ENCODE measurements at places on chromosomes 11 and 22.

- peak; percentile 76 for DNase-seq
Observed at GRCh38 chr22:46364341-46365165, 29.0 kb downstream of the TRMU start.

DNA sequence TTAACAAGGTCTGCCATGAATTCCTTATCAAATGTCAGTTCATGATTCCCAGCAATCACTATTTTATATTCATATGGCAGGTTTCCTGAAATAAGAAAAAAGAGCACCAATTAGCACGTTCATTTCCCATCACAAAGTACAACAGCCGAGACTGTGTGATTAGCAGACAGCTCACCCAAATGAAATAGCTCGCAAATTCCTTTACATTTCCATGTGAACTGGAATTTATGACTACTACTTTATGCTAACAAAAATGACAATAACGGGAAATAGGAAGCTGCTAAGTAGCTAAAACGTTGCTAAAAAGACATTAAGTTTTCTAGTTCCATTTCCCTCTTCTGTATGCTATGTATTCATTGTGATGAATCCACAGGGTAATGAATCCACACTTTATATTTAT is 90.7 kb downstream of the MPPED2 start:
- DNase-seq: no peak

GRCh38 chr11:102468616-102469195 is 16.1 kb upstream of the TMEM123 start:
- no peak for DNase-seq

- DNase-seq: no peak
Observed at GRCh38 chr11:76902121-76903014, 41.6 kb downstream of the ACER3 start.

- no peak for DNase-seq
Observed at GRCh38 chr22:37896939-37897338, 9.2 kb upstream of the MICALL1 start.

GRCh38 chr11:121802542-121802941 is 313.5 kb downstream of the BLID start:
- no peak for DNase-seq

DNA sequence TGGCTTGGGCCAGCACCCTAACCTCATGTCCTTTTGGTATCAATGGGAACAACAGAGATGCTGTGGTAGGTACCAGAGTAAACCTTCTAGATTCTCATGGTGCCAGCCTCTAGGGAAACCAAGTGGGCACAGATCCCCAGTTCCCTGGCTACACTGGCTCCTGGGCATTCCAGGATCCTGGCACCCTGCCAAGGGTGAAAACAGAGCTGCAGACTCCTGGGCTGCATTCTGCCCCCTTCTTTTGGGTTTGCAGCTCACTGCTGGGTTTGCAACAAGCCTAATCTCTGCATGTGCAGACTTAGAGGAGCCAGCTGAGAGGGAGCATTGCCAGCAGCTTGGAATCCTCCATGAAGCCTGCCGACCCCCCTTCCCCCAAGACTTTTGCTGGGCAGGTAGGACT is 30.6 kb downstream of the PRDM11 start:
- DNase-seq: peak; percentile 43

DNA sequence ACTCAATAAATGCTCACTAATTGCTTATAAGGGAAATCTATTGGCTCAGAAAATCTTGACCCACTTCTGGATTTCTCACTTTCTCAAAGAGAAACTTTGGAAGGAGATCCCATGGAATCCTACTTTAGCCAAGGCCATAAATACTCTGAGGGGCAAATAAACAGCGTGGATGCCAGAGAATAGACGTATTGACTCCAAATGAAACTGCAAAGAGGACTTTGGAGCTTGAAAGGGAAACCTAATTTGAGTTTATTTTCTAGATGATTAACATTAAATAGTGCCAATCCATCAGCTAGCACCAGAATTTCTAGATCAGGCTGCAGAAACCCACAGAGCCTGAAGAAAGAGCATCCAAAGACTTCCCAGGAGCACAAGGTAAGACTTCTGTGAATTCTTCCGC is at the start of gene MS4A18:
TSS of gene MS4A18 (plus strand) at position 301 of the 400 bp plus-strand sequence.
- no peak for DNase-seq

DNA sequence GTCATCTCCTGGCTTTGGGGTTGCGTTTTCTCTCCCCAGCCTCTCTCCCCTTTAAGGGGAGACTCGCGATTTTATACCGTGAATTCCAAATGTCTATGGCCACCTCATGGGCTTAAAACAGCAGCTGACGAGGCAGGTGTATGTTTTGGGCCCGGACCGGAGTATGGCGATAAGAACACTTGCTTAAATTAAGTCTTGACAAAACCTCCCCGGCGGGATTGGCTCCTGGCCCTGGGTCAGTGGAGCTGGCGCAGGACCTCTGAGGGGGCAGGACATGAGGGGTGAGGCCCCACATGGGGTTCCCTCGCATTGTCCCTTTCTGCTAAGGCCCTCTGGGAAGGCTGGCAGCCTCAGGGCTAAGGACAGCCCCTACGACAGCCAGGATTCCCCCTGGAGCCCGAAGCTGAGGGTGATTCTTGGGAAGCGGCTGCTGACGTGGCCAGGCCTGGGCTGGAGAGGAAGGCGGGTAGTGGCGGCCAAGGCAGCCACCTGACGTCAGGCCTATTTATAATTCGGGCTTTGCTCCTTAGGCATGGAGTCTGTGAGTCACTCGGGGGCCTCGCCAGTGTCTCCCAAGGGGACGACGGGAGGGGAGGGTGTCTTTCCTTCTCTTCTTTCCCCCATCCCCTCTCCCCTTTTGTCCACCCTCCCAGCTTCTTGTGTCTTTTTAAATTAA is 12.7 kb downstream of the MYO18B start:
- no peak for DNase-seq

DNA sequence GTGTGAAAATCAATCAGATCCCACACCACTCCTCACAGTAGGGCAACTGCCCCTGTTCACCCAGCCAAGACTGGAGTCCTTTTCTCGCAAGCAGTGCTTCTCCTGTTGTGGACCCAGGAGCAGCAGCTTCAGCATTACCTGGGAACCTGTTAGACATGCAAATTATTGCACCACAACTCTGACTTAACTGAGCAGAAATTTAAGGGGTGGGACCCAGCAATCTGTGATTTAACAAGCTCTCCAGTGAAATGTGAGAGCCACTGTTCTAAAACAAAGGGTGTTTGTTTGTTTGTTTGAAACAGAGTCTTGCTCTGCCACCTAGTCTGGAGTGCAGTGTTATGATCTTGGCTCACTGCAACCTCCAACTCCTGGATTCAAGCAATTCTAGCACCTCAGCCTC is 591.4 kb downstream of the SOX6 start:
- no peak for DNase-seq

GRCh38 chr11:2139123-2139521 is at the start of gene IGF2:
IGF2 (minus strand) TSS chr11:2139389; CDS start chr11:2135523, 3,866 bp downstream.
- DNase-seq: no peak

- DNase-seq: no peak
Observed at GRCh38 chr11:91902312-91902711, 322.3 kb upstream of the FAT3 start.

DNA sequence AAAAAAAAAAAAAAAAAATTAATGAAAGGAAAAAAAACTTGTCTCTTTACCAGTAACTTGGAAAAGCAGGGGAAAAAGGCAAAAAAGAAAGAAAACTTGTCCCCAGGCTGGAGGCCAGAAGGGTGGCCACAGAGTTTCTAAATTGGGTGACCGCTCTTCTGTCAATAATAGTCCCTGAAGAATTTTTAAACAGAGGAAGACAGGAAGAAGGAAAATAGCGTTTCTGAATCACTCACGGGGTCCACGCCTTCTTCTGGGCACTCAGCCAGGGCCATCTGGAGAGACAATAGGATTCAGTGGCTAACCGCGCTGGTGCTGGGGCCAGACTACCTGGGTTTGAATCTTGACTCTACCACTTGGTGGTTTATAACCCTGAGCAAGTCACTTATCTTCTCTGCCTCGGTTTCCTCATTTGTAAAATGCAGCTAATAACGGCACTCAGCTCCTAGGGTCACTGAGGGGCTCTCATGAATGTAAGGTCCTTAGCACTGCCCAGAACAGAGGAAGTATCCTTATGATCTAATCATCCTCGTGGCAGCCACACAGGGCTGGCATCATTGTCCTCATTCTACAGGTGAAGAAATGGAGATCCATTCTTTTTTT is 7.0 kb downstream of the C11orf86 start:
- no peak for DNase-seq

GRCh38 chr11:68381716-68382115 is 69.3 kb downstream of the LRP5 start:
- DNase-seq: no peak

Measured in spleen (tissue), 13 donors.